ENCODE measurements at places on chromosomes 4 and X.

DNA sequence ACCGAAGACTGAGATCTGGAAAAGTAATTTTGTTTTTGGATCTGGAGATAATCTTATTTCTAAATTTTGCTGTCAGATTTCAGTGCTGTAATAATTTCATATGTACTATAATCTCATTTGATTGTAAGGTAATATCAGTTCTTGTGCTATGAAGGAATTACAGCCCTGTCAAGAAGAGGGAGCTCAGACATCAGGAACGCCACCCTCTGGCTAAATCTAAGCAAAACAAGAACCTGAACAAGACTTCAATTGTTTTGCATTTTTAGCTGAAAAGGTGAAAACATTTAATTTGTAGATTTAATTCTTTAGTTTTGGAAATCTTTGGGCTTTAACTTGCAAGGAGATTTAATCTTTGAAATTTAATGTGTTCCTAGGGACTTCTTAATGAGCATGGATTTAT, 525.4 kb upstream of the HS3ST1 start:
- no peaks in the 10 kb centered on the region for H3K27me3 ChIP-seq
- DNase-seq = no peak
- H3K36me3 ChIP-seq = no peaks in the 10 kb centered on the region

DNA sequence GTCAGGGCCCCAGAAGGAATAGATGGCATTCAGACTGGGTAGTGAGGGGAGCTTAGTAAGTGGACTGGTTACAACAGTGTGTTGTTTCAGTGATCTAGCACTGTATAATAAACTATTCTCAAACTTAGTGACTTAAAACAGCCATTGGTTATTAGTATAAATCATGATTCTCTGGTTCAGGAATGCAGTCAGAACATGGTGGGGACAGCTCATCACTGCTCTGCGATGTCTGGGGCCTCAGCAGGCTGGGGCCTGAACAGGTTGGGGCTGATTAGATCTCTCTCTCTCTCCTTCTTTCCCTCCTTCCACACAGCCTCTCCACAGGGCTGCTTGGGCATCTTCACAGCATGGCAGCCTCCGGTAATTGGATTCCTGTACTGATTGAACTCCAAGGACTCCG, 160.4 kb downstream of the GATB start:
- DNase-seq = no peak
- no peak overlapping the region for H3K4me3 ChIP-seq
- no peak overlapping the region for H3K27ac ChIP-seq
- no peaks in the 10 kb centered on the region for H3K4me1 ChIP-seq
- H3K27me3 ChIP-seq = peaks cover 6% of the 10 kb centered on the region

DNA sequence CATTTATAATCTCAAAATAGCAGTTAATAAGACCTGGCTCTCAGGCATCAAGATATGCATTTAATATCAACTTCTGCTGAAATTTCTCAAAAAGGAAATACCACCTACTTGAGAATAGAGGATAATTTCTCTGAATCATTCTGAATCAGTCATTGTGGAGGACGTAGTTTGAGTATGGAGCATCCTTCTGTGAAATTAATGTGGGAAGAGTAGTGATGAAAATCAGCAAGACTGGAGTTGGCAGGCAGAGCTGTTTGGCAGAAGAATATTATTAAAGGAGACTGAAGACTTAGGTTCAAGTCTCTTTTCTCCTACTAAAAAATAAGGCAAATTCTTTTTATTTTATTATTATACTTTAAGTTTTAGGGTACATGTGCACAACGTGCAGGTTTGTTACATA, 325.6 kb upstream of the ATOH1 start:
- no peaks in the 10 kb centered on the region for H3K27me3 ChIP-seq
- no peaks in the 10 kb centered on the region for H3K4me1 ChIP-seq
- no peak overlapping the region for H3K27ac ChIP-seq
- no peak overlapping the region for H3K4me3 ChIP-seq

- H3K4me3 ChIP-seq = peak overlapping the region; percentile 53
- no peaks in the 10 kb centered on the region for H3K27me3 ChIP-seq
- peak; percentile 28 for DNase-seq
- peak overlapping the region; percentile 91 for H3K27ac ChIP-seq
Observed at GRCh38 chr4:82864336-82864979, 26.5 kb downstream of the SEC31A start.

DNA sequence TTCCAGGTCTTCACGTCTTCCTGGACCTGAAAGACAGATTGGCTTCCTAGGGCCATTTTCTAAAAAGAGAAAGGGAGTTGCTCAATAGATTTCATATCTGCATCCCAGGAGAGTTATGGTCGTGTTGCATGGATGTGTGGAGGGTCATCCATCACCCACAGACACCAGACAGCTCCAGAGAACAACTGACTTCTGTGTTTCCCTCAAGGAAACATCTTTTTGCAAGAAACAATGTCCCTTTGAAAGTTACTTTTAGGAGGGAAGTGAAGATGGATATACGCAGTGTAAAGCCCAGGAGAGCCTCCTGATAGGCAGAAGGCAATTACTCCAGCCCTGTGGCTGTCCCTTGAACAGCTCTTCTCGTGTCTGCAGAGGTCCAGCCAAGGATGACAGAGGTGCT, 108.3 kb downstream of the CLNK start:
- H3K36me3 ChIP-seq = no peaks in the 10 kb centered on the region
- H3K4me3 ChIP-seq = no peak overlapping the region
- H3K27ac ChIP-seq = peak overlapping the region; percentile 46
- peaks cover 11% of the 10 kb centered on the region for H3K4me1 ChIP-seq

GRCh38 chr4:150570862-150571261, 11.1 kb upstream of the MAB21L2 start:
- peaks cover 4% of the 10 kb centered on the region for H3K4me1 ChIP-seq
- DNase-seq = no peak
- H3K36me3 ChIP-seq = peaks cover 5% of the 10 kb centered on the region
- no peaks in the 10 kb centered on the region for H3K27me3 ChIP-seq
- H3K4me3 ChIP-seq = no peak overlapping the region

- peak overlapping the region; percentile 5 for H3K27ac ChIP-seq
- H3K4me1 ChIP-seq = peaks cover 20% of the 10 kb centered on the region
- peaks cover 11% of the 10 kb centered on the region for H3K27me3 ChIP-seq
- peak; percentile 29 for DNase-seq
- H3K4me3 ChIP-seq = no peak overlapping the region
Observed at GRCh38 chr4:107850438-107850837, 25.7 kb downstream of the SGMS2 start.

DNA sequence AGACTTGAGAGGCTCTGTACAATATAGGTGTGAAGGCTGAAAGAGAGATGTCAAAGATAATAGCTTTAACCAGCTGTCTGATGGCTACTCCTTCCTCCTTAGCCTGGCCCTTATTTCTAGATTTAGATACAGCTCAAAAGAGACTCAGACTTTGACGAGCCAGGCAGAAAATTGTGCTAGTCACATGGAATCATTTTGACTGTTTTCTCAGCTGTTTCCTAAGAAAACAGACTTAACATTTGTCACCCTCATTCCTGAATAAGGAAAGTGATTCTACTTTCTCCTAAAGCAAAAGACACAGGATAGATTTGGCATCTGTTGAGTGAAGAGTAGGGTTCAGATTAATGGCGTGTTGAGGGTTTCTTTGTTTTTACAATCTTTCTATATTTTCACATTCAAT, 340.7 kb downstream of the DHX15 start:
- H3K36me3 ChIP-seq = no peaks in the 10 kb centered on the region
- H3K27me3 ChIP-seq = no peaks in the 10 kb centered on the region
- DNase-seq = no peak
- H3K4me1 ChIP-seq = no peaks in the 10 kb centered on the region
- no peak overlapping the region for H3K4me3 ChIP-seq

DNA sequence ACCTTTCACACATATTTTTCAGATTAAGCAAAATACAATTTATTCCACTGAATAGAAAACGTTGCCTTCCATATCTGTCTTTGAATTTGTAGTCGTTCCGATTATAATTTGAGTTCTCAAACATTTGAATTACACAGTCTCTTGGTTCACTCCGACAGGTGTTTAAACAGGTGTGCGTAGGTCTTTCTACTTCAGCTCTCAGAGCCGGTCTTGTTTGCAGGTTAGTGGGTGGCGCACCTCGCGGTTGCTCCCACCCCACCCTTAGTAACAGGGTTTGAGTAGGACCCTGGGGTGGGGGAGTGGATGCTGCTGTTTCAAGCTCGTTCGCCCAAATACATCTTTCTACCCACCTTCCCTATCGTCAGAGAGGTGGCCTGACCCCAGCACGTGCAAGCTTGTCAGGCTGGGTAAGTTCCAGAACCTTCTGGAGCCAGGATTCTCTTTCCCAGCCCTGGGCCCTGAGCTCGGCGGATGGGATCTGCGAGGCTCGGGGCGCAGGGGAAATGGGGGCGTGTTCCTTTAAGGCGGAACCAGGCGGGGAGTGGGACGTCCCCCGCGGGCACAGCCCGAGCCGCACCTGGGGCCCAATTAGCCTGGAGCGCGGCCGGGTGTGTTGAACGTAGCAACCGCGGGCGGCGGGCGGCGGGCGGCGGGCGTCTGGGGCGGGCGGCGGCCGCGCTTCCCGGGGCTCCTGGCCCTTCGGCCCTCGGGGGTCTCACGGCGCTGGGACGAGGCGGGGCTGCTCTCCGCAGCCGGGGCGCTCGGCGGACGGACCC, at the start of gene FAM149A:
TSS of gene FAM149A (plus strand) at position 591 of the 776 bp plus-strand sequence.
- H3K36me3 ChIP-seq = no peaks in the 10 kb centered on the region
- H3K4me1 ChIP-seq = peaks cover 7% of the 10 kb centered on the region
- peak within 1 kb of the TSS; percentile 70 for H3K4me3 ChIP-seq
- DNase-seq = peak; percentile 49
- H3K27me3 ChIP-seq = peaks cover 48% of the 10 kb centered on the region
- no peak within 1 kb of the TSS for H3K27ac ChIP-seq

GRCh38 chr4:77854431-77855111, 8.1 kb upstream of the MRPL1 start:
- H3K36me3 ChIP-seq = no peaks in the 10 kb centered on the region
- no peak for DNase-seq
- H3K27ac ChIP-seq = peak overlapping the region; percentile 99

GRCh38 chr4:165682611-165683010, 190.4 kb upstream of the TLL1 start:
- no peaks in the 10 kb centered on the region for H3K36me3 ChIP-seq
- H3K27ac ChIP-seq = no peak overlapping the region
- no peaks in the 10 kb centered on the region for H3K27me3 ChIP-seq

DNA sequence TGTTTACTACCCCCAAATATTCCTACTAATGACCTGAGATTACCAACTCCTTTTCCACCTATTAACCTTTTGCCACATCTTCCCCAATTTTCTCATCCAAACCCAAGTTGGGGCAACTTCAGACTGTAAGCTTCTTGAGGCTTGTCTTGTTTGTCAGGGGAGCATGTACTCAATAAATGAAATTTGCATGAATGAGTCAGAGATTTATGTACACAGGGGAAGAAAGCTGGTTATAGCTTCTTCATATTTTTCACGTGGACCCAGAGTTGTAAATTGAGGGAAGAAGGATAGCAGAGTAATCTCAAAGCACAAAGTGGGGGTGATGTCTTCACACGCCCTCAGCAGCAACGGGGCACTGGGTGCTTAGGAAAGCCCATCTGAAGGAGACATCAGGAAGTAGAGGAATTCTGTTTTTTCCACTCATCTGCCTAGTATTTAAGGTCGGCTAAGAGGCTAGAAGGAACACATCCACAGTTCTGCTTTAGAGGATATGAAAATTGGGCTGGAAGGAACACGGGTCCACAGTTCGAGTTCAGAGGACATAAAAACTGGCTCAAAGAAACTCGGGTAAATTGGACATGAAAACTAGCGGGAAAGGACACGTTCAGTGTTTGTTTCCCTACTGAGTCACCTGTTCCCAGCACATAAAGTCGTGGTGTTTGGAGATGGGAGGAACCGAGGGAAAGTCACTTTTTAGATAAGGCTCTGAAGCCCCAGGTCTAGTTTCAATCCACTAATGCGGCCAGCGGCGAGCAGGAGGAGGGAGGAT, 696 bp upstream of the CA5B start:
- peaks cover 7% of the 10 kb centered on the region for H3K36me3 ChIP-seq
- H3K27me3 ChIP-seq = no peaks in the 10 kb centered on the region
- no peak for DNase-seq
- peak overlapping the region; percentile 87 for H3K27ac ChIP-seq
- peaks cover 29% of the 10 kb centered on the region for H3K4me1 ChIP-seq
- peak overlapping the region; percentile 85 for H3K4me3 ChIP-seq
